ENCODE measurements at places on chromosomes 12 and 14.

DNA sequence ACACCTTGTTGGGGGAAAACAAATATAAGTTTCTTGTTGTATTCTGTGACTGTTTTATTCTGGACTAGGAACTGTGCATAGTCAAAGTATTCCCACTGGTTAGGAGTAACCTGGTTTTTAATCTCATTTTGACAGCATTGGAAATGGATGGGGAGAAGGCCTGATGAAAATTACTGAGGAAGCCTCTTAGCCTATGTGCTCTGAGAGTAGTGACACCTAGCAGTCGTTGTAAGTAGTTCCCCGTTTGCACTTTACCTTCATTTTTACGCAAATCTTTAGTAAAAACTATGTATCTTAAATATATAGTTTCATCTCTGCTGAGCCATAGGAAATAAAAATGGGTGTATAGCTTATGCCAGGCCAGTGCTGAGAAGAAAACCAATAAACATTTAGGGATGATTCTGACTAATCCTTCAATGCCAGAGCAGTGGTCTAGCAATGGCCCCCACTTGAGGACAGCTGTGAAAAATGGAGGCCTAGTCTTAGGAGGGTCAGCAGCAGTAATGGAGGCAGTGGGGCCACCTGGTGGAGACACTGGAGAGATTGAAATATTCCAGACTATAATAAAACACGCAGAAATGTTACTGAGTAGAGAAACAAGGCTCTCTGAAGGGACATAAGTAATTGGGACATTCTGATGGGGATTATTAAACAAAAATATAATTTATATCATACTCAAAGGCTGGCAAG is 133.2 kb upstream of the NOVA1 start:
- no peak for DNase-seq

DNA sequence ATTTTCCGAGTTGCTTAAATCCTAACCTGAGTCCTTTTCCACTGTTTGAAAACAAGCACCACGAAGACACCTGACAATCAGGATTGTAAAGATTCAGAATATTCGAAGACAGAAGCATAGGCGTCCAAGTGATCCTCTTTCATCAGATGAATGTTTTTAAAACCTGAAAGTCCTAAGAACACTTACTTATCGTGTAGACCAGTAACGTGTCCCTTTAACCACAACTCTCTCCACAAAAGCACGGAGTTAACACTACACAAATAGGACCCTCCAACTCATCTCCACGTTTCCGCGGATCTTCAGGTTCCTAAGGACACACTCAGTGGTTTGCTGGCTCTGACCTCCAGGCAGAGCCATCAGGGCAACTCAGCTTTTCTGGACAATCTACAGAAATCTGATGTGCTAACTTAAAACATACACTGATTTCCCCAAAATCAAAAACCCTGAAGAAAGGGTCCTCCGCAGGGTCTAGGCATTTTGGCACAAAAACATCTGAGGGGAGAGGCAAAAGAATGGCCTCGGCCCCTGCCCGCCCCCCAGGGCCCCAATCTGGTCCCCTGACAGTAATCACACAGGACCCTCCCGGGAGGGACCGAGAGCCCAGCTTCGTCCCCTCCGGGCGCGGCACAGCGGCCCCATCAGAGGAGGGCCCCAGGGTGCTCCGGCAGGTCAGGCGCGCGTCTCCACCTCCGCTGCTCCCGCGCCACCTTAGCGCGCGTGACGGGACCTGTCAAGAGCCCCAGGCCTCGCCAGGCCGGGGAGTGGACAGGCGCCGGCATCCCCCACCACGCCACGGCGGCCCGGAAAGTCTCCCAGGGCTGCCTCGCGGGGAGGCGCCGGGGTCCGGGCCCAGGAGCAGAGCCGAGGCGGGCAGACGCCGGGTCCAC is 925 bp downstream of the DICER1 start:
- no peak for DNase-seq

GRCh38 chr12:58583529-58583928 is 336.8 kb downstream of the LRIG3 start:
- DNase-seq, result no peak

DNA sequence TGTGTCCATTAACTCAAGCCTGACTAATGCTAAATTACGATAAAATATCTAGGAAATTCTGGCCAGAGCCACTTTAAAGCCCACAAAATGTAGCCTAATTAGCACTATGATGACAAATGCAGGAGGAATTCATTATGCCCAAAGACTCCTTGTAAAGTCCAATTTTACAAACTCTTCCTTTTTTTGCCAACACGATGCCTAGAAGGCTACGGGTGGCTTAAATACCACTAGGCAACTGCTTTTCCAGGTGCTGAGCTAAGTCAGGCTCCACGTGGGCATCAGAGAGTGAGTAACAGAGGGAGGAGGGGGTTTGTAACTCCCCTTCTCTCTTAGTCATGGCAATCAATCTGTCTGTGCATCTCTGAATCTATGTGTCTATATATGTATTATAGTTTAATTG is 172.4 kb upstream of the NTF3 start:
- no peak for DNase-seq

GRCh38 chr12:1533602-1534304 is 60.6 kb downstream of the FBXL14 start:
- DNase-seq, result no peak

- DNase-seq, result no peak
Observed at GRCh38 chr14:92503756-92504491, 9.7 kb upstream of the RIN3 start.

- DNase-seq, result no peak
Observed at GRCh38 chr14:31895646-31896045, 181.5 kb upstream of the ARHGAP5 start.

- peak; percentile 38 for DNase-seq
Observed at GRCh38 chr12:452667-453210, 7.0 kb upstream of the B4GALNT3 start.

- DNase-seq, result no peak
Observed at GRCh38 chr12:107152315-107152714, 59.0 kb upstream of the CRY1 start.

DNA sequence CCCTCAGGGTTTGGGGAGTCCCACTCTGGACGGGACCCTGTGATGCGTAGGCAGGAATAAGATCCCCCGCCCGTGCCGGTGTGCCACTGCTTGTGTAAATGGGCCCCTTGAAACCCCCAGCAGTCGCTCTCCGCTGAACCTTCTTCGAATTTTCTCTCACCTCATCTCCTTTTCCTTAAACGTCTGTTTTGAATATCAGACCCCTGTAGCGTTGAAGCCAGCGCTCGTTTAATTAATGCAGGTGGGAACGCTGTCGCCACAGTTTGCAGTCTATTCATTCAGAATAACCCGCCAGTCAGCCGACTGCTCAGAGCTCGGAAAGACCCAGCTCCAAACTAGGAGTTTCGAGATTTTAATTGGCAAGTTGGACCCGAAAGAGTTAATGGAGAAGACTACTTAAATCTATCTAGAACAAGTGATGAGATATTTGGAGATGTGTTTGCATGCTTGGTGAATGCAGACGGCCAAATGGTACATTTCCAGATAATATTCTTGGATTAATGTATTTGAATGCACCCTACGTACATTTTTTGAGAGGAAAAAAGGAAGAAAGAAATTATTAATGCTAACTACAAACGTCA is 739 bp upstream of the PPP2R5E start:
- no peak for DNase-seq

- no peak for DNase-seq
Observed at GRCh38 chr12:10720974-10721650, 2.0 kb downstream of the YBX3 start.

GRCh38 chr12:66808606-66809005 is 129.7 kb upstream of the GRIP1 start:
- DNase-seq, result no peak

DNA sequence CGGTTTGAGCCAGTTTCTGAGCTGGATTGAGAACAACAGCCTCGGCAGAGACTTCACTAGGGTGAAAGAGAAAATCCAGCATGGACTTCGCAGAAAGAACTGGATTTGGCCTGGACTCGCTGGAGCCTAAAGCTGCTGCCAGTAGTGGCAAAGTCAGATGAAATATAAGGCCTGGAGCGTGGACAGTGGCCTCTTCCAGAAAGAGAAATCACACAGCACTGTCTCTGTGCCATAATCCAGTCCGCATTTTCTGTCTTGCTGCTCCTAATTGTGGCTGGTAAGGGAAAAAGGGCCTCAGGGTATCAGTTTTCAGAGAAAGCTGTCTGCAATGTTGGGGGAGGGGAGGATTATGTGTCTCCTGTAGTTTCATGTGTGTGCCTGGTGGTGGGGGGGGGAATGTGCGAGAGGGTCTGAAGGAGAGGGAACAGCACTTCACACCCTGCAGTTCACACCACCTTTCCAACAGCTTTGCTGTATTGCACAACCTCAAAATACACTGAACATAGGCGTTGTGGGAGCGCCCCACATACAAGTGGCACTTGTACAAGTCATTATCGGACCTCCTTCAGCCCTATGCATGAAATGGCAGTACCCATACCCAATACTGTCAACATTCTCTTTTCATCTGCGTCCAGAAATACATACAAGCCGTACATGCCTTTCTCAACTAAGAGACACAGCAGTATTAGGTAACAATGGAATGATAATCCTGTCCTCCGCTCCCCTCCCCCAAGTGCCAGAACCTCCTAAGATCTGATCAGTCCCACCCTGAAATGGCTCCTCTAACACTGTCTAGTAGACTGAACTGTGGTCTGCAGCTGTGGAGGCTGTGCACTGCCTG is 107.5 kb upstream of the ATF7IP start:
- DNase-seq, result peak; percentile 17

DNA sequence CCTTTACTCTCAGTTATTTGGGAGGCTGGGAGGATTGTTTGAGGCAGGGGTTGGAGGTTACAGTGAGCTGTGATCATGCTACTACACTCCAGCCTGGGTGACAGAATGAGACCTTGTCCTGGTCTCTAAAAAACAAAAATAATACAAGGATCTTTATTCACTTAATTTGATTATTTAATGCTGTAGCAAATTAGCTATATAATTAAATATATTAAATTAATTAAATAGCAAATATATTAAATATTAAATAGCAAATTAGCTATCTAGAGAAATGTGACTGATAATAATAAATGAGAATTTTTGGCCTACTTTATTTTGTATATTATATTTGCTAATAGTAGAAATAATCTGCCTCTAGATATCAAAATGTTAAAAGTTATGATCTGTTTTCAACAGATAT is 298.8 kb upstream of the NAV3 start:
- no peak for DNase-seq

DNA sequence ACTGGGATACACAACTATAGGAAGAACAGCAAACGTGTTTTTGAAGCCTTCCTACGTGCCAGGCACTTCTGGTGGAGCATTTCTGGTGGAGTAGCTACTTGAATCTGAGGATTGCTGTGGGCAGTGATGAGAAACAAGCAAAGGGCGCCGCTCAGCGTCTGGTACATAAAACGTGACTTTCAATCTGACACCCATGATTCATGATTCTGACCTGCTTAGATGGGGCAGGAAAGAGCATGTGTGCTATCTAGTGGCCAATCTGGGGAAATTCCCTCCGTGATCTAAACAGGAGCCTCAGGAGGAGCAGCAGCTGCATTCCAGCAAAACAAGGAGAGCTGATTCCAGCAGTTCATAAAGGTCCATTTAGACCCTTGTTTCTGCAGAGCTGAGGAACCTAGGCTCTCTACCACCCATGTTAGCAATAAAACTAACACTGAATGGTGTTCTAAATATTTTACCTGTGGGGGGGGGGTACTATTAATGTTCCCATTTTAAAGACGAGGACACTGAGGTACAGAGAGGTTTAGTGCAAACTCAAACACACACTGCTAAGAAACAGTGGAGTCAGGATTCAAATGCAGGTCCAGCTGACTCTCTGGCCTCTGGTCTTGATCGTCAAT is 37.8 kb downstream of the PAH start:
- DNase-seq, result no peak

- no peak for DNase-seq
Observed at GRCh38 chr14:77593501-77593961, 22.9 kb downstream of the SPTLC2 start.

GRCh38 chr12:131830914-131831571 is 2.9 kb downstream of the MMP17 start:
- DNase-seq, result no peak

DNA sequence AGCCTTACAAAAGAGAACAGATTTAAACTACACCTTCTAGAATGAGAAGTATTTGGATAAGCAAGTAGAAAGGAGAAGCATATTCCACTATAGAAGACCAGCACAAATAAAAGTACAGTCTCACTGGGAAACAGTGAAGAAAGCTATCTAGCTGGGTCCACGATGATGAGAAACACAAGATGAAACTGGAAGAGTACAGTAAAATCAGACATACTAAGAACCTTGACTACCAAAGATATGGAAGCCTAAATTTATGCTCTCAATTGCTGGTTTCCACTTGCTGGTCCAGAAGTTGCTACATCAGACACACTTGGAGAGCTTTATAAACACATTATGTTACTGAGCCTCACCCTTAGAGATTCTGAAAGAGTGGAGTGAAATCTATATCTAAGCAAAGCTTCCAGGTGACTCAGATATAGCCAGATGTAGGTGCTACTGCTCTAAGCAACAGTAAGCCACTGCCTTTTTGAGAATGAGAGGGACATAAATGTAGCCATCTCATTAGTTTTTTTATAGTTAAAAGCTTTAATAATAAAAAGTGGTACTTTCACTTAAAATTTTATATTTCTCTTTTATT is 96.3 kb upstream of the BBS10 start:
- no peak for DNase-seq

GRCh38 chr12:22474970-22475720 is 69.2 kb downstream of the C2CD5 start:
- no peak for DNase-seq

- DNase-seq, result no peak
Observed at GRCh38 chr12:23133471-23133870, 508.5 kb downstream of the ETNK1 start.

All from activated naive CD4-positive, alpha-beta T cell (primary cell).